K562 (cell line): ENCODE measurements at places on chromosomes 2 and 18. TPM values are rescaled to one million over a fixed set of nuclear protein-coding genes. Genes with fewer than 3 reads are reported as not detected.

DNA sequence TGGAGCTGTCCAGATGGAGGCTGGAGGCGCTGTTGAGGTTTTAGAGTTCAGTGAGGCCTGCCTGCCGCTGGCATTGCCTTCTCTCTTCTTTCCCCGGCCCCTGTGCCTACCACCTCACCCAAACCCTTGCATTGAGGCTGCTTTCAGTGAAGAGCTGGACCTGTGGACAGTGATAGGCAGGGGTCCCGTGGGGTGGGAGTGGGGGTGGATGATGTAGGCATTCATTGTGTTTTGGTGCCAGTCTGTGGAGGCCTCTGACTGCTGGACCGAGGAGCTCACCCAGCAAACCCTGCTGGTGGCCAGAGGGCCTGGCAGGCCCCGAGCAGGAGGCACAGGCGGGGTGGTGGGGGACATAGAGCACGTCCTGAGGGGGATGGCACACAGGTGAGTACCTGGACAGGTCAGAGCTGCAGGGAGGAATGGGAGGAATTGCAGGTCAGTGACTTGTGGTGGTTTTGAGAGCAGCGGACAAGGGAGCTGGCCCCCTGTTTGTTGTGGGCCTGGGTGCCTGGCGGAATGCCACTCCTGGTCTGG lies 35.6 kb downstream of the NGEF start:
- DNase-seq: no peak
- H3K4me1 ChIP-seq: no peaks in the 10 kb centered on the region; the same call in 1 of the 2 replicates
- H3K27me3 ChIP-seq: peaks cover 6% of the 10 kb centered on the region; the same call in 1 of the 3 replicates
- no peak overlapping the region for H3K27ac ChIP-seq

DNA sequence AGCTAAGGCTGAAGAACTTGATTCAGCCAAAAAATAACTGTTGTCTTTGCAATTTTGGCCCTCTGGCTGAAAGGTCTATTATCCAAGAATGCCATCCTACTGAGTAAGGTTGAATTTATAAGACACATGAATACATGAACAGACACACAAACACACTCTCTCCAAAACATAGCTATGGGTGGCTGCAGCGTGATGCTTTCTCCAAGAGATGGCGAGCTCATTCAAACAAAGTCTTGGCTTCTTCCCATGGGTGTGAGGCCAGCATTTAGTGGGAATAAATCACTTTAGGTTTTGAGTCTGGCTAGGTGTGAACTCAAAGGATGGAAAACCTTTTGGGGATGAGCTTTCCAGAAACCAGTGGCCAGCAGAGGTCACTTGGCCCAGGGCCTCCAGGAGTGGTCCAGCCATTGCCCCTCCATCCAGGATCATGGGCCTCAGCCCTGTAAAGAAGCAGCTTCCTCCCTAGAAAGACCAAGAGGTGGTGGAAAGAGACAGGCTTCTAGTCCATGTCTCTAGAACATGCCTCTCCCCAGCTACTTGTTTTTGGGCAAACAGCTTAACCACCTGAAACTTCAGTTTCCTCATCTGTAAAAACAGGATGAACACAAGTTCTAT lies 11.0 kb upstream of the OSR1 start:
- no peaks in the 10 kb centered on the region for H3K36me3 ChIP-seq
- no peak for DNase-seq
- H3K4me3 ChIP-seq: no peak overlapping the region
- no peak overlapping the region for H3K27ac ChIP-seq

- H3K36me3 ChIP-seq: no peaks in the 10 kb centered on the region
- no peaks in the 10 kb centered on the region for H3K4me1 ChIP-seq
- H3K27me3 ChIP-seq: no peaks in the 10 kb centered on the region
- no peak overlapping the region for H3K27ac ChIP-seq
- H3K4me3 ChIP-seq: no peak overlapping the region
These were observed 72.5 kb downstream of the ACKR3 start for GRCh38 chr2:236642125-236642524.

- no peaks in the 10 kb centered on the region for H3K36me3 ChIP-seq
- H3K27ac ChIP-seq: no peak overlapping the region
- no peak overlapping the region for H3K4me3 ChIP-seq
- DNase-seq: no peak
These were observed 46.8 kb upstream of the PTPRM start for GRCh38 chr18:7520200-7520785.

DNA sequence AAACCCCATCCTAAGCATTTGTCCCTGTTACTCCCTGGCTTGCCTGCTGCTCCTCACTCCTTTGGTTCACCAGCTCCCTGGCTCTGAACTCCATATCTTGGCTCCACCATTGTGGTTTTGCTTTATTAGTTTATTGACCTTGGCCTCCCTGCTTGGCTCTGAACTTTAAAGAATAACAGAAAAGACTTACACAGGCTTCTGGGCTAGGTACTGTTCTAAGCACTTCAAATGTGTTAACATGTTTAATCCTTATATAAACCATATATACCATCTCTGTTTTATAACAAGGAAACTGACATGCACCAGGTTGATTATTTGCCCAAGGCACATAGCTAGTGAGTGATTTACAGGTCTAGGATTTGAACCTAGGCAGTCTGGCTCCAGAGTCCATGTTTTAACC lies 149.7 kb upstream of the CAPN13 start:
- H3K4me1 ChIP-seq: no peaks in the 10 kb centered on the region
- H3K27ac ChIP-seq: no peak overlapping the region
- no peak overlapping the region for H3K4me3 ChIP-seq
- no peak for DNase-seq
- H3K36me3 ChIP-seq: no peaks in the 10 kb centered on the region
- peaks cover 44% of the 10 kb centered on the region for H3K27me3 ChIP-seq

KCNG3 gene
- not detected in 2 replicates for polyA plus RNA-seq

ERMN gene
- not detected in 2 replicates for polyA plus RNA-seq

- no peak overlapping the region for H3K27ac ChIP-seq
- H3K4me1 ChIP-seq: no peaks in the 10 kb centered on the region
- H3K4me3 ChIP-seq: no peak overlapping the region
- no peak for DNase-seq
These were observed 224.3 kb downstream of the KLHL29 start for GRCh38 chr2:23609254-23609653.

GAL3ST2 gene
- 0.38 TPM in 1 of 2 replicates, not detected in the other for polyA plus RNA-seq

- H3K4me1 ChIP-seq: no peaks in the 10 kb centered on the region
- H3K4me3 ChIP-seq: no peak overlapping the region
- DNase-seq: no peak
- H3K27me3 ChIP-seq: no peaks in the 10 kb centered on the region
- no peak overlapping the region for H3K27ac ChIP-seq
- H3K36me3 ChIP-seq: no peaks in the 10 kb centered on the region
These were observed 355.3 kb upstream of the NRXN1 start for GRCh38 chr2:51387235-51387634.

SERPINB2 gene
- not detected in 2 replicates for polyA plus RNA-seq

ARHGAP25 gene
- 7.7 and 11.6 TPM in 2 replicates for polyA plus RNA-seq
